A172 (cell line): ENCODE measurements at places on chromosomes 3 and 15.
A peak's percentile ranks its signal among the peaks of the same experiment; 100 is the strongest.

GRCh38 chr3:186236357-186237020 is 125.5 kb downstream of the DGKG start:
- no peak for DNase-seq

GRCh38 chr3:117726776-117727175 is 1017.2 kb downstream of the TUSC7 start:
- DNase-seq, result no peak

DNA sequence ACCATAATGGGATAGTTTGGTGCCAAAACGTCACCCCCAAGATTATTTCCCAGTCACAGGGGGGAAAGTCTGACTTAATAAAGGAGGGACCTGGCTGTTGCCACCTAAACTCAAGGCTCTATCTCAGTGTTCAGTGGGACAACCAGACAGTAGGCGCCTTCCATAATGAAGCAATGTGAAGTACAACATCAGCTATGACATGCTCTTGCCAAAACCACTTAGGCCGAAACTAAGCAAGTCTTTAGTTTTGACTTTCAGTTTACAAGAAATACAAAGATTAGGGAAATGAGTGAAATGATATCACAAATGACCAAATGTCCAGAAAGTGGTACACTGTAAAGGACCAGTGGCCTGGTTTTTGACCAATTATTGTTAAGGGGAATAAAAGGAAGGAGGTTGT is 32.9 kb downstream of the SOX14 start:
- DNase-seq, result no peak

DNA sequence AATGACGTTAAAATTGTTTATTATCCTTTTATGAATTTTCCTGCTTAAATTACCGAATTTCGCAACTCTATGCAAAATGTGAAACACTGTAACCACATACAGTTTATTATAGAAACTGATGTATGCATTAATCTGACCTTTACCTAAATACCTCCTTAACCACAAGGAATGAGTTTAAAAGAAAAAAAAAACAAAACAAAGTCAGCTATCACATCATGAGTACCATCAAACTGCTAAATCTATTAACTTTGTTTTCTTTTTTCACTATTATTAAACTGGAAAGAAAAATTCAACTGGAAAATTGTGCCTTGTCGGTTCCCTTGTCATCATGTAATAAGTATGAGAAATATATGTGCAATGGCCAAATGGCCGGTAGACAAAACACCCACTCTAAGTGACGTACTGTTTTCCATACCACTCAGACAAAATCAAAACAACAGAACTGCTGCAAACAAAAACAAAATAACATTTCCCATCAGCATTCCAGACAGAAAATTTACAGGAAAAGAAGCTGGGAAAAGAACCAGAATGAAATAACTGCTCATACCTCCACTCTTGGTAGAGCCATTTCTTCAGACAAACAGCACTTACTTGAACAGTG is 415.3 kb downstream of the FOXP1 start:
- no peak for DNase-seq

GRCh38 chr3:33433843-33434242 is 6.4 kb downstream of the UBP1 start:
- no peak for DNase-seq

DNA sequence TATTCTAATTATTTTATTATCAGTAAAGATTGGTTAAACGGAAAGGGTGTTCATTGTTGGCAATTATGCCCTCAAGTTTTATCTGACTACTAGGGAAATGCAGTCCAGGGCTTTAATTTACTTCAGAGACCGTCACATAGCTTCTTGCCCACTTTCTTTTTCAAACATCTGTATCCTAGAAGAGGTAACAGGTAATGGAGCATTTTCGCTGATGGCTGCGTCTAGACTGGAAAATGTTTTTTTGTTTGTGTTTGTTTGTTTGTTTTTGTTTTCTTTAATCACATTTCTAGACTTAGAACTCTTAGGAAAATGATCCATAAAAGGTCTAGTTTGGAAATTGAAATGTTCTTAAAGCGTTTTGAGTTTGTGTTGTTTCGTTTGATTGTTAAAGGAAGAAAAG is 71.4 kb downstream of the ANXA2 start:
- DNase-seq, result no peak

GRCh38 chr15:57330619-57331340 is 45.5 kb upstream of the CGNL1 start:
- no peak for DNase-seq

DNA sequence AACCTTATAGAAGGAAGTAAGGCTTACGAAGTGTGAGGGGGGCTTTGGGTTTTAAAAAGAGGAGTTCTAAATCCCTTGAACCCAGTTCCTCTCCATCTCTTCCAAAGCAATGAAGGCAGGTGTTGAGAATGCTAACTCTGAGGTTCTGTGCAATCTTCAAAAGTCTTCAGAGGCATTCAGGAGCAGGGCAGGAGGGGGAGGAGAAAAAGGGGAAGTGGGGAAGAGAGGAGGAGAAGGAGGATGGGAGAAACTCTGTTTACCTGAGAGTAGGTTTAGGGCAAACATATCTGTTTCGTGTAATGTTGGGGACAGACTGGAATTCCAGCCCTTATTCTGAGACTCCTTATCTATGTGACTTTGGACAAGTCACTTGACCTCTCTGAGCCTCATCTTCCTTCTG is 36.9 kb downstream of the FAM3D start:
- DNase-seq, result no peak

DNA sequence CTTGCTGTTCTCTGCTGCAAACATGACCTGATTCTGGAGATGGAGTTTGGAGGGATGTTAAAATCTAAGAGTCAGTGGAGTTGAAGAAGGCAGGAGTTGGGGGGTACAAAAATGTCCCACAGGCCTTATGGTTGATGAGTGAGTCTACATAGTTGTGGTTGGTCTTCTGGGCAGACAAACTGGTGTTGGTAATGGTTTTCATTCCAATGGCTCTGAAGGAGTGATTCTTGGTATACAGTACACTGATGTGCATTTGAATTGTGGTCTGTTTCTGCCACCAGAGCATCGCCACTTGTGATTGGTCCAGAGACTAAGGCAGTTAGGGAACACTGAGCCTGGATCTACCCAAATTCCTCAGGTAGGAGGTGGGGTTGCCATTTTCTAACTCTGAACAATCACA is 514.1 kb upstream of the CFAP20DC start:
- DNase-seq, result peak; percentile 4

DNA sequence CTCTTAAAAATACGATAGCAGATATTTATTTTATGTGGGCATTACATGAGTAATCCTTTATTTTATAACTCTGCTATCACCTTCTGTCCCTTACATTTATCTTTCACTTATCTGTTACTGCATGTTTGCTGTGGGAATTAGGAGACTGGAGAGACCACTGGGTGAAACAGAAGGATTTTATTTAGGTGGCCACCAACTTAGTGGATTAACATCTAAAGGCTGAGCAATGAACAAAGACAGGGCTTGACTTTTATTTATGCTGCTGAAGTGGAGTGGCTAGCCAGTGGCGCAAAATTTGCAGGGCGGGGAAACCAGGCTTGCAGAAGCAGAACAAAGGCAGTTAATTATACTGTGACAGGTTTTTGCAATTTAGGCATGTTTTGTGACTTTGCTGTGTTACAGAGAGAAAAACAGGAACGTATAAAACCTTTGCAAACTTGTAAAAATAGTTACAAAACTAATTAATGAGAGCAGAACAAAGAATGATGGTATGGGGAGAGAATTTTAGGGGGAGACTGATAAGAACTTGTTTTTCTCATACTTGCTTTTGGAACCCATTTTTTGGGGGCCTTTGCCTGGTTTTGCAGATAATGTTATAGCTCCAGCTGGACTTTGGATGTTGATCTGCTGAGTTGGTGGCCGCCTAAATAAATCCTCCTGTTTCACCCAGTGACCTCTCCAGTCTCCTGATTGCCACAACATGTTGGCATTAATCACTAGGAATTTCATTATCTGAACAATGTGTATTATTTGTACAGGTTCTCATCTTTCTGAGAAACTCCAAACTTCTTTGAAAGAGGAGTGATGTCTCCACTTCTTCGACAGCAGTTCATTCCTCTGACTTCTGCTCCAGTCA is 18.0 kb downstream of the KLHL24 start:
- DNase-seq, result peak; percentile 13

DNA sequence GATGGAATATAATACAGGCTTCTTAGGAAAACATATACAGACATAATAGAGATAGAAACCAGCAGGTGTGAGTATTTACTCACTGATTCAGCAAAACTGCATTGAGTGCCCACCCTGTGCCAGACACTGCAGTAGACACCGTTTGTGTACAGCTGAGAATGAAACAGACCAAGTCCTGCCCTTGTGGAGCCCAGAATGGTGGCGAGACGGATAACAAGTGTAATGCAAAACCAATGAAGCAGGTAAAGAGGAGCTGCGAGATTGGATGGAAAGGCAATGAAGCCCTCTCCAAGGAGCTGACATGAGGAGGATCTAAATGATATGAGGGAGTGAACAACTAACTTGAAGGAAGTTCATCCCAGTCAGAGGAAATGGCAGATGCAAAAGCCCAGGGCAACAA is 256.4 kb downstream of the MEX3B start:
- no peak for DNase-seq

- DNase-seq, result no peak
Observed at GRCh38 chr3:186931532-186932280, 1.4 kb downstream of the ST6GAL1 start.

GRCh38 chr15:64010719-64011118 is 35.6 kb downstream of the DAPK2 start:
- peak; percentile 93 for DNase-seq

DNA sequence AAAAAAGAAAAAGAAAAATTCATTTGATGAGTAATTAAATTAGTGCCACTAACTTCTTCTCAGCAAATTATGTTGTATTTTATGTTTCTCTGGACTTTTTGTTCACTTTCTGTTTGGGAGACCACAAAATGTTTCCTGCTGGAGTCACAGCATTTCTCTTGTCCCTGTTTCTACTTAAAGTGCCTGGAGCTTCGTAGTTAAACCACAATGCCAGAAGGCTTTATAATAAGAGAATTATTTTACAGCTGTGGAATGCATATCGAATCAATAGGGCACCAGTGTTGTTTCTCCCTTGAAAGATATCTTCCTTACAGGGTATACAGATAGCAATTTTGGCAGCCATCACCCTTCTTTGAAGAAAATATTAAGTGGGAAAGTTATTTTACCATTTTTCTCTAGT is 3.2 kb downstream of the DTWD1 start:
- peak; percentile 33 for DNase-seq

DNA sequence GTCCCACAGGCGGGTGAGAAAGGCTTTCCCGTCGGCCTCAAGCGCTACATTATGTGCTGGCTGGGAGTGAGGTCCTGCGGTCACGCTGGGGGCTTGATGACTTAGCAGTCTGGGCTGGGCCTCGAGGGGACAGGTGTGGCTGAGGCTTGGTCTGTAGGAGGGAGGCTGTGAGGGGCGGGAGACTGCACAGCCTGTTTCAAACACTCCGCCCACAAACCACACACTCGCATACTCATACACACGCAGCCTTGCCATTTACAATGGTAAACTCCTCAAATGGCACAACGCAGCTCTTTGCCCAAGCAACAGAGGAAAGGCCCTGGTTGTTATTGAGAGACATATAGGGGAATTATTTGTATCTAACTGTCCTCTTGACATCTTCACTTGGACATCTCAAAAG is 32.4 kb upstream of the RASGRF1 start:
- no peak for DNase-seq

- DNase-seq, result no peak
Observed at GRCh38 chr3:117084277-117084676, 374.7 kb downstream of the TUSC7 start.

DNA sequence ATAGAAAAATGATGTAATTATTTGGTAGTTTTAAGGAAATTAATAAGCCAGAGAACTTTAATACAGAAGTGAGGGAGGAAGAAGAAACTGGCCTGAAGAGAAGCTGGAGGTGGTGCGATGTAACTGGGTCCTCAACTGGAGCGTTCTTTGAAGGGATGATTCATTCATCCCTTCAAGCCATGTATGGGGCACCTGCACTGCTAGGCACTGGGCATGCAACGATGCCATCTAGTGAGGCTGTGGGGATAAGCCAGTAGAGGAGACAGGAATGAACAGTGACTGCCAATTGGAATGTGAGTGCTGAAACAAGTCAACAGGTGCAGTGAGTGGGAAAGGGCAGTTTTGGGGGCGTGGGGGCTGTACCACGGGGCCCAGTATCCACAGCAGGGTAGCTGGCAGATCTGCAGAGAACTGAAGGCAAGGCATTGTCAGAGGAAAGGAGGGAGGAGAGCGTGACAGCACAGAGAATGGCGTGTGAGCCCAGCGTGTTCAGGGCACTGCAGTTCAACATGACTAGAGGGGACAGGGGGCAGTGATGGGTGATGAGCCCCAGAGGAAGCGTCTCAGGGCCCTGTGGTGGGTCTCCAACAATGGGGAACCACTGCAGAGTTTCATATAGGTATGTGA is 3.8 kb upstream of the KIF23 start:
- peak; percentile 75 for DNase-seq

- no peak for DNase-seq
Observed at GRCh38 chr3:15044326-15044725, 20.8 kb downstream of the MRPS25 start.

- no peak for DNase-seq
Observed at GRCh38 chr3:161573136-161573535, 76.5 kb downstream of the OTOL1 start.

- no peak for DNase-seq
Observed at GRCh38 chr3:30764281-30764680, 130.2 kb downstream of the GADL1 start.

GRCh38 chr3:10515396-10515795 is 10.0 kb upstream of the ATP2B2 start:
- no peak for DNase-seq

- no peak for DNase-seq
Observed at GRCh38 chr3:146529021-146529420, 15.4 kb downstream of the PLSCR1 start.

DNA sequence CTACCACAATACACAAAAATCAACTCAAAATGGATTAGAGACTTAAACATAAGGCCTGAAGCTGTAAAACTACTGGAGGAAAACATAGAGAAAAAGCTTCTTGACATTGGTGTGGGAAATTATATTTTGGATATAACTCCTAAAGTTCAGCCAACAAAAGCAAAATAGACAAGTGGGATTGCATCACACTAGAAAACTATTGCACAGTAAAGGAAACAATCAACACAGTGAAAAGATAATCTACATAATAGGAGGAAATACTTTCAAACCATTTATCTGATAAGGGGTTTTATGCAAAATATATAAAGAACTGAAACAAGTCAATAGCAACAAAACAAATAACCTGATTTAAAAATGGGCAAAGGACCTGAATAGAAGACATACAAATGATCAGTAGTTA is 37.6 kb upstream of the TP63 start:
- DNase-seq, result no peak
